Pericardium fibroblast (primary cell): ENCODE measurements at places on chromosomes 5 and 9. TPM values are rescaled to one million over a fixed set of nuclear protein-coding genes. Genes with fewer than 3 reads are reported as not detected.

Gene FOXD4L6
- total RNA-seq: 0.09 TPM in 1 of 2 replicates, not detected in the other

Gene UNC13B
- 10.3 and 12.5 TPM in 2 replicates for total RNA-seq

Gene OR13C3
- not detected in 2 replicates for total RNA-seq

Gene SLC2A6
- 7.0 and 29.3 TPM in 2 replicates for total RNA-seq

Gene PCDHB9
- 0.23 and 0.43 TPM in 2 replicates for total RNA-seq

Gene IFNA2
- total RNA-seq: not detected in 2 replicates

Gene CCDC192
- 0.93 and 2.0 TPM in 2 replicates for total RNA-seq
